ENCODE measurements at places on chromosomes 3 and 15. TPM values are rescaled to one million over a fixed set of nuclear protein-coding genes. Genes with fewer than 3 reads are reported as not detected.

DNA sequence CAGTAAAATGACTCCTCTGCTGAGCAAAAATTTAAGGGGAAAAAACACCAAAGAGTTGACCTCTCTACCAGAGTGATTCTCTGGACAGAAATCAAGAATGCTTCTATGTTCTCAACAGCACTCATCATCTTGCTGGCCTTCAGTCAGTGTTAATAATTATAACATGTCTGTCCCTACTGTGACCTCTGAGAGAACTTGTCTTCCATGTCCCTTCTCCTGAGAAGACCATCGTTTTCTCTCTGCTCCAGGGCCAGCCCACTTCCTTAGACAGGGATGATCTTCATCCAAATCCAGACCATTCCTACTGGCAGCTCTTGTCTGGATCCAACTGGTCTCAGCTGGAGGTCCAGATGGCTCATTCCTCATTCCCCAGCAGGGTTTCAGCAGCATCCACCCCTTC, 139.0 kb upstream of the NECTIN3 start:
- no peaks in the 10 kb centered on the region for H3K36me3 ChIP-seq
- no peaks in the 10 kb centered on the region for H3K27me3 ChIP-seq
- no peak overlapping the region for H3K4me3 ChIP-seq
- H3K4me1 ChIP-seq, result no peaks in the 10 kb centered on the region

GRCh38 chr15:41006479-41006878, 53.2 kb downstream of the CHAC1 start:
- no peaks in the 10 kb centered on the region for H3K4me1 ChIP-seq
- no peak for DNase-seq
- H3K4me3 ChIP-seq, result no peak overlapping the region
- H3K27ac ChIP-seq, result no peak overlapping the region

DNA sequence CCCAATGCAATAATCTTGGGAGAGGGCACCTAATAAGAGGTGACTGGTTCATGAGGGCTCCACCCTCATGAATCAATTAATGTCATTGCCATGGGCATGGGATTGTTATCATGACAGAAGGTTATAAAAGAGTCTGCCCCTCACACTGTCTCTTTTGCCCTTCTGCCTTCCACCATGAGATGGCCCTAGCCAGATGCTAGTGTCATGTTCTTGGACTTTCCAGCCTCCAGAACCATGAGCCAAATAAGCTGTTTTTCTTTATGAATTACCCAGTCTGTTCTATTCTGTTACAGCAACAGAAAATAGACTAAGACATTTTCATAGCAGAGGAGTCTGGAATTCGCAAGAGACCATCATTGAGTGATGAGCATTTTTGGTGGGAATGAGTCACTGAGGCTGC, 16.0 kb upstream of the RAD18 start:
- H3K4me1 ChIP-seq, result no peaks in the 10 kb centered on the region
- H3K36me3 ChIP-seq, result no peaks in the 10 kb centered on the region
- H3K27me3 ChIP-seq, result peaks cover 12% of the 10 kb centered on the region
- no peak overlapping the region for H3K27ac ChIP-seq
- DNase-seq, result no peak

DNA sequence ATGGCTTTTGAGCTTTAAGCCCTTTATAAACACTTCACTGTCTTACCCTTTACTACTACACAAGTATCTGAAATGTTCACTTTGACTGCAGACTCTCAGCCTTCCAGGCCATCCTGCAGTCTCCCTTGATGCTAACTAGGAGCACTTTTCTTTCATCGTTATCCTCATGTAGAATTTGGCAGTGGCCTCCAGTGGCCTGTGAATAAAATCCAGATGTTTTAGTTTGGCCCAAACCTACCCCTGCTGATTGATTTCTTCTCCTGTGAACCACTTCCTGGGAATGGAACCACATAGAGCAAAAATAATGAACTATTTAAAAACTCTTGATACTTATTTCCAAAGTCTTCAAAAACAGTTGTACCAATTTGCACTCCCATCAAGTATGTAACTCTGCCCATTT, 271.9 kb downstream of the FEZF2 start:
- no peak overlapping the region for H3K27ac ChIP-seq
- DNase-seq, result no peak
- no peaks in the 10 kb centered on the region for H3K4me1 ChIP-seq
- no peak overlapping the region for H3K4me3 ChIP-seq
- no peaks in the 10 kb centered on the region for H3K27me3 ChIP-seq

GRCh38 chr3:40608091-40608490, 83.3 kb downstream of the ZNF621 start:
- H3K27ac ChIP-seq, result no peak overlapping the region
- H3K4me3 ChIP-seq, result no peak overlapping the region
- peaks cover 4% of the 10 kb centered on the region for H3K4me1 ChIP-seq
- no peak for DNase-seq

- no peaks in the 10 kb centered on the region for H3K36me3 ChIP-seq
- H3K4me3 ChIP-seq, result no peak overlapping the region
- no peak overlapping the region for H3K27ac ChIP-seq
- no peak for DNase-seq
- H3K4me1 ChIP-seq, result no peaks in the 10 kb centered on the region
- no peaks in the 10 kb centered on the region for H3K27me3 ChIP-seq
These were observed 486.2 kb downstream of the IGSF11 start for GRCh38 chr3:118548434-118548833.

SPRED1 gene
- 0.46 TPM for total RNA-seq

DNA sequence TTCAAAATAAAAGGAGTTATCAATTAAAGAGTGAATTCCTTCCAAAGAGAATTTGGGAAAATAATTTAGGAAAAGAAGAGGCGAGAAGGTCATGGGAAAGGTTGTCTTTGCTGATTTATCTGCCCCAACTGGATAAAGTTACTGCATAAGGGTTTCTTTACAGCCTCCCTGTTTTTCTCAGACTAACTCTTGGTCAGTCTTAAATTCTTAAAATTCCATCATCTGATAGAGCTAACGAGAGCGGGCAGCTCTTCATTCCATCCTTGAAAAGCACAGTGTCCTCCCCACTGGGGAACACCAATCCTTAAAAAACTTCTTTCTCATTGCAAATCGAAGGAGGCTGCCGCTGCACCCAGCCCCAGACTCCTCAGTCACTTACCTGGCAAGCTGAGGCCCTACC, 107.2 kb downstream of the PGPEP1L start:
- peaks cover 18% of the 10 kb centered on the region for H3K4me1 ChIP-seq
- peaks cover 25% of the 10 kb centered on the region for H3K36me3 ChIP-seq
- H3K27me3 ChIP-seq, result no peaks in the 10 kb centered on the region
- no peak overlapping the region for H3K4me3 ChIP-seq
- no peak overlapping the region for H3K27ac ChIP-seq

DNA sequence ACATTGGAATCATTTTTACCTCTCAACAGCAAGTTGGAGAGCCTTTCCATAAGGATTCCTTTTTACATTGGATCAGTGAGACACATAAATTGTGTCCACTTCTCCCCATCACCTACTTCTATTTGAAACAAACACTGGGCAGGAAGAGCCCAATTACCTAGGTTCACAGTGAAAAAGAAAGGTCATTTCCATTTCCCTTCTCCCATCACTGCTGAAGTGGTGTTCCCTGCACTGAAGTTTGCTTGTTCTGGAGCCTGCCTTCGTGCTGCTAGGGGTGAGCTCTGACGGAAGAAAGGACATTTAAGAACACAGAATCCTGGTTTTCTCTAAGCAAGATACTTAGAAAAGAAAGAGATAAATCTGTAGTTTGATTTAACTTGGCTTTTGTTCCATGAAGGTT, 123.8 kb upstream of the ZBTB20 start:
- H3K4me3 ChIP-seq, result no peak overlapping the region
- H3K36me3 ChIP-seq, result no peaks in the 10 kb centered on the region
- H3K27ac ChIP-seq, result no peak overlapping the region
- H3K4me1 ChIP-seq, result no peaks in the 10 kb centered on the region

SPSB4 gene
- not detected for total RNA-seq

- H3K36me3 ChIP-seq, result peaks cover 74% of the 10 kb centered on the region
- H3K4me3 ChIP-seq, result no peak overlapping the region
- no peak for DNase-seq
- no peaks in the 10 kb centered on the region for H3K27me3 ChIP-seq
These were observed 52.7 kb downstream of the SETD5 start for GRCh38 chr3:9450126-9450525.

SLC28A1 gene
- total RNA-seq, result not detected

ZNF80 gene
- 0.74 TPM for total RNA-seq

DNA sequence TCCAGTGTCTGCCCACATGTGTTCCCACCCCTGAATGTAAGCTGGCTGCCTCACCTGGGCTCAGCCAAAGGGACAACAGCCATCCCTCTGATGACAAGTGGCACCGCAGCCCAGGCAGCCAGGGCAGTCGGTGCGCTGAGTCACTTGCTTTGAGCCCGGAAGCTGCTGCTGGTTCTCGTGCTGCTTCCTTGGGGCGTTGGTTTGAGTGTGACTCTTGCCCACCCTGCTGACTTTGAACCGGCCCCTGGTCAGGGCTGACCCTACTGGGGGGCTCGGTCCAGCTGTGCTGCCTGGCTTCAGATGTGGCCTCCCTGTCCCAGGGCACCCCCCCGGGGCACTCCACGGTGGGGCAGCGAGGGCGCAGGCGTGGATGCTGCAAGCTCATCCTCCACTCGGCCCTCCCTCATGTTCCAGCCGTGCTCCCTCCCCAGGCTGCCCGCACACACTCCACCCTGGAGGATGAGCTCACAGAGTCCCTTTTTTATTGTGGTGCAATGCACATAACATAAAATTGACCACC, 62.1 kb downstream of the EFCAB12 start:
- H3K27me3 ChIP-seq, result no peaks in the 10 kb centered on the region
- H3K4me3 ChIP-seq, result no peak overlapping the region
- H3K36me3 ChIP-seq, result no peaks in the 10 kb centered on the region
- no peaks in the 10 kb centered on the region for H3K4me1 ChIP-seq

GNAT1 gene
- not detected for total RNA-seq

DNA sequence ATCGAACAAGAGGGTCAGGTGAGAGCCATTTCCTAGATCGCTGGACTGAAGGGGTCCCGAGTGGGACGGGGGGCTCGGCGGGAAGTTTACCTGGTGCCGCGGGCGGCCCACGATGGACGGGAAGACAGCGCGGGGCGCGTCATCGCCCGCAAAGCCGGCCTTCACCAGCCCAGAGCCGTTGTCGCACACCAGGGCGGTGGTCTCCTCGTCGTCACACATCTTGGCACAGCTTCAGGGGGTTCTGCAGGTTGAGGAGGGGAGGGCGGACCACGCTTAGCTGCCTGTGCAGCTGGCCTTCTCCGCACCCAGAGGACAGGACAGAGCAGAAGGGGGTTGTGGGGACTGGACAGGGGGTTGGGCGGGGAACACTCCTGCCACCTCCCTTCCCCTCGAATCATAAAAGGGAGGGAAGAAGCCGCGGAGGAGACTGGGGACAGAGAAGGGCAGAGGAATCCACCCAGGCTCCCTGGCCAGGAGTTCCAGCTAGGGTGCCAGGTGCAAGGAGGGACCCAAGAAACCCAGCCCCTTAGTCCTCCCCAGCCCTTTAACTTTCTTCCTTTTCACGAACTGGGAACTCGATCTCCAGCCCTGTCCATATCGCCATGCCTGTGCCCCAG, 651 bp downstream of the ACTC1 start:
- no peaks in the 10 kb centered on the region for H3K36me3 ChIP-seq
- DNase-seq, result no peak
- H3K4me3 ChIP-seq, result no peak overlapping the region
- H3K4me1 ChIP-seq, result no peaks in the 10 kb centered on the region
- no peak overlapping the region for H3K27ac ChIP-seq

GRCh38 chr3:53161820-53162671, 1.0 kb downstream of the PRKCD start:
- peak overlapping the region; percentile 81 for H3K27ac ChIP-seq
- H3K4me3 ChIP-seq, result peak overlapping the region; percentile 88
- H3K27me3 ChIP-seq, result peaks cover 19% of the 10 kb centered on the region
- no peaks in the 10 kb centered on the region for H3K36me3 ChIP-seq
- peaks cover 28% of the 10 kb centered on the region for H3K4me1 ChIP-seq

GRCh38 chr3:143830063-143830462, 18.2 kb downstream of the SLC9A9 start:
- H3K27ac ChIP-seq, result no peak overlapping the region
- H3K4me3 ChIP-seq, result no peak overlapping the region
- H3K4me1 ChIP-seq, result peaks cover 32% of the 10 kb centered on the region

CYP8B1 gene
- not detected for total RNA-seq

RETNLB gene
- total RNA-seq, result not detected

Measured in activated T-helper 2 cell treated with anti-CD3 and anti-CD28 coated beads, Interferon-gamma antibody, Interleukin-2, Interleukin-4, amounts not matched to agents 10 μg/mL and 5 μg/mL and 100 μg/mL, durations not matched to agents 14 hours and 24 hours and 36 hours (primary cell).